ENCODE measurements at places on chromosomes 2 and 18.

DNA sequence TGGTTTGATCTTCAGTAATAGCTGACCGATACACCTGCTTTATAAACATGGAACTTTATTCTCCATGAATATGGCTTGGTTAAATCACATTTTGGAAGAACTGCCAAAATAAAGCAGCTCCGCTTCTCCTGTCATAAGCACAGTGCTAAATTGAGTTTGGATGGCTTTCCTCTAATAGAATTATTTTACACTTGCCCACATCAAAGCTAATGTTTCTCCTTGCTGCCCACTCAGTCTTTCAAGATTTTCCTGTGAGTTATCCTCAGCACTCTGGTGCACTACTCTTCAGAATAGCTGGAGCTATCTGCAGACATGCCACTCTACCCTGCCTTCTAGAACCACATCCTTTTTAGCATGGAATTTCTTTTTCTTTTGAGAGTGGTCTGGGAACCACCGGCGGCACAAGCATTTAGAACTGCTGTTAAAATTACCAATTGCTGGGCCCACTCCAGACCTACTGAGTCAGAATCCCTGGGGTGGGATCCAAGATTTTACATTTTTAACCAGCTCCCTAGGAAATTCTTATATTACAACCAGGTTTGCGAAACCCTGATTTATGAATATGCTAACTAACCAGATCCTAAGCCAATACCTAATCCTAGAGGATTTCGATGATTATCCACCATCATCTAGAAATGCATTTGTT lies 283.3 kb downstream of the AFF3 start:
- DNase-seq = peak; percentile 77

DNA sequence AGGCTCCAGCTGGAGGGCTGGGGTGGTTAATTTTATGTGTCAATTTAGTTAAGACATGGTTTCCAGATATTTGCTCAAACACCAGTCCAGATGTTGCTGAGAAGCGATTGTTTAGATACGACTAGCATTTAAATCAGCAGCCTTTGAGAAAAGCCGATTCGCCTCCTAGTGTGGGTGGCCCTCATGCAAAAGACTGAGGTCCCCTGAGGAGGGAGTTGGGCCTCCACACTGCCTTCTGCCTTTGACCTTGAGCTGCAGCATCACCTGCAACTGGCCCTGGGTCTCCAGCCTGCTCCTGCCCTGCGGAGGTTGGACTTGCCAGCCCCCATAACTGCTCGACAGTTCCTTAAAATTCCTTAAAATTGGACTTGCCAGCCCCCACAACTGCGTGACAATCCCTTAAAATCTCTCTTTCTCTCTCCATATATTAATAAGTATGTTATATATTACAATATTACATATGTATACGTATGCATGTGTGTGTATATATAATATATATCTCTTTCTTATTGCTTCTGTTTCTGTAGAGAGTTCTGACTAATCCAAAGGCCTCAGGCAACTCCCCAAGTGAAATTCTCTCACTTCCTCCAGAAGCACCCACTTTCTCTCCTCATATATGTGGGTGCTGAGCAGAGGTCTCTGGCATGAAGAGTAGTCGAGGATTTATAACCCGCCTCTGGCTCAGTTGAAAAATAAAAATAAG lies 14.4 kb downstream of the FBLN7 start:
- DNase-seq = no peak

- no peak for DNase-seq
Measured at GRCh38 chr2:25756536-25756935, 83.2 kb upstream of the DTNB start.

DNA sequence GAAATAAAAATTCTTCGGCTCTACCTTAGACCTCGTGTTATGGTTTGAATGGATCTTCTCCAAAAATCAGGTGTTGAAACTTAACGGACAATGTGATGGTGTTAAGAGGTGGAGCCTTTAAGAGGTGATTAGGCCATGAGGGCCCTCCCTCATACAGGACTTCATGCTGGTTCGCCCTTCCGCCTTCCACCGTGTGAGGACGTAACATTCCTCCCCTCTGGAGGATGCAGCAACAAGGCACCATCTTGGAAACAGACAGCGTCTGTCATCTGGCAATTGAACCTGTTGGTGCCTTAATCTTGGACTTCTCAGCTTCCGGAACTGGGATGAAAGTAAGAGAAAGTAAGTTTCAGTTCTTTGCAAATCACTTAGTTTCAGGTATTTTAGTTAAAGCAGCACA lies 126.3 kb upstream of the SPRED2 start:
- DNase-seq = no peak

GRCh38 chr2:219541611-219542180 lies 1.9 kb downstream of the CHPF start:
- peak; percentile 52 for DNase-seq

DNA sequence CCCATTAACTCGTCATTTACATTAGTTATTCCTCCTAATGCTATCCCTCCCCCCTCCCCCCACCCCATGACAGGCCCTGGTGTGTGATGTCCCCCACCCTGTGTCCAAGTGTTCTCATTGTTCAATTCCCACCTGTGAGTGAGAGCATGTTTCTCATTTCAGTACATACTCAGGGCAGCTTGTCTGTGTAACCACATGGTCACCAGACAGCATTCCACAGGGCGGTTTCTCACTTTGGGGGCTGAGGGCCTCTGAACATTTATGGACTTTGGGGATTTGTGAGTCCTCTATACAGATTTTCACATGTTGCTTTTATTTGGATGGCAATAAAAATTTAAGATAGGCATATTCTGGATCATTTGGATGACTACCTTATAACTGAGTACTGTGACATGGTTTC lies 84.0 kb downstream of the LYPD6B start:
- DNase-seq = no peak

- no peak for DNase-seq
Measured at GRCh38 chr2:233399306-233400225, 45.3 kb downstream of the DGKD start.

GRCh38 chr2:18282026-18282425 lies 278.4 kb downstream of the RDH14 start:
- DNase-seq = no peak

DNA sequence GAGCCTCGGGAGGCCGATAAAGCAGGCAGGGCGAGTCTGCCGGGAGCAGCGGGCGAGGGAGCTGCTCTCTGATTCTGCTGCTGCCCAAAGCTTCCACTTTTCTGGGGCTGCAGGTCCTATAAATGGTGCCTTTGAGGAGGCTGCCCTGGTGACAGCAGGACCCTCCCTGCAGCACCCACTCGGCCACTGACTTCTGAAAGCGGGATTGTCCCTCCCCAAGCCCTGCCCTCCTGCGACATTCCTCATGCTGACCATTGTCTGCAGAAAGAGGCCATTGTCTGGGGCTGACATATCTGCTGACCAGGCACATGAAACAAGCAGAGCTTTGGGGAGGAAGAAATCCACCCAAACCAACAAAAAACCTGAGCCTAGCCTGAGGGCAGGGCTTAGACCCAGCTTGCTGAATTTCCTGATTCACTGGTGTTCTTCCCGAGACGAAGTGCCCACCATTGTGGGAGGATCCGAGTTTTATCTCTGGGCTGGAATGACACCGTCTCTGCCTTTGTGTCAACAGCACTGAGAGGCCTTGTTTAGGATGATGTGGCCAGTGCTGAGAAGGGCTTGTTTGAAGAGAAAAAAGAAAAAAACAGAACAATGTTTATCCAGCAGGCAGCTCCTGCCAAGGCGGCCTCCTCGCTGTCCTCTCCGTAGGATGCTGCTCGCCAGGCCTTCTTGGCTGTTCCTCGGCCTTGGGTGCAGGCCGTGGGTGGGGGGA lies 129.7 kb downstream of the MYCN start:
- no peak for DNase-seq

DNA sequence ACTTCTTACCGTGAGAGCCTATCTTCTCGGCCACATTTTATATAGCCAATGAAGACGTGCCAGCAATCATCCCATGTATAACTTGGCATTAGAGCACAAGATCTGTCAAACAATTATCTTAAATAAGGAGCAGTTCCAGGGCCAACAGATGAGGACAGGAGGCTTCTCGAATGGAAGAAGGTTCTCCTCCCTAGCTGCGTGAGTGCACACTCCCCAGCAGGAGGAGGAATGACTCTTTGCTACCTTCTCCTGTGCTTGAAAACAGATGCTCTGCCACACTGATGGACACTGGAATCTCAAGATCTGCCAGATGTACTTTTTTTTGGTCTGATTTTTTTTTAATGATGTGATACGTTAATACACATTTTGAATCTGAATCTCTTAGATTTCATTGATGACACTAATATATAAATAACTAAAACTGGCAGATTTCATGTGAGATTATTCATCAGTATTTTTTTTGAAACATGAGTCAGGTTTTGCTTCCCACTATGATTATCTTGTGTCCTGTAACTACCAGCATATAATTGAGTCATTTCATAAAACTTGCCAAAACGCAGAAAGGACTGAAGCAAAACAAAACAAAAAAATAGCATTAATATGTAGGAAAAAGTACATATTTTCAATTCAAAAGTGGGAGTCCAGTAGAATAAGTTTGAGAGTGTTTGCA lies 626 bp upstream of the VIT start:
- peak; percentile 69 for DNase-seq

DNA sequence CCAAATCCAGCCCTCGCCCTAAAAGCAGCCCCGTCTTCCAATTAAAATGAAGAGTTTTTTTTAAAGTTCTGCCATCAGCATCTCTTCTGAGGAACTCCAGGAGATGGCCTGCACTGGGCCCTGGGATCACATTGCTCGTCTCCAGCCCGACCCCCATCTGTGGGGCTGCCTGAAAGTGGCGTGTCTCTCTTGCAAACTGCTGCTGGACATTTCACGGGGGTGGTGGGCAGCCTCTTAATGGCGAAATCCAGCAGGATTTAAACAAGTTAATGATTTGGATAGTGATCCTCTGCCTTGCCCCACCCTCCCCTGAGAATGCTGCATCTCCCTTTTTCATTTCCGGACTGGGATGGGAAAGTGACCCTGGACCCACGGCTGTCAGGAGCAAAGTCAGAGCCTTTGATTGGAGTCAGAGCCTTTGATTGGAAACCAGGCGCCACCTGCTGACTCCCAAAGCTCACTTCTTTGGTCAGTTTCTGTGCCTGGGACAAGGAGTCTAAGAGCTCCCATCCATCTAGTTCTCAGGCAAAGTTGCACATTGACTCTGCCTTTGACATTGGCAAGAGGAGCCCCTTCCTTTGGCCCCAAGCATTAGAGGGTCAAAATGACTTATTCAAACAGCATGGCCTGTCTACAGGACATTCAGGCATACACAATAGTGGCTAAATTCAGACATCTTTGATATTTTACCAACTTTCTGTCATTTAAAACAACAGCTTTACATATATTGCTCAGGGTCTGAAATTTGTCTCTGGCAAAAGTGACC lies 155.2 kb downstream of the SH3BP4 start:
- DNase-seq = peak; percentile 81

DNA sequence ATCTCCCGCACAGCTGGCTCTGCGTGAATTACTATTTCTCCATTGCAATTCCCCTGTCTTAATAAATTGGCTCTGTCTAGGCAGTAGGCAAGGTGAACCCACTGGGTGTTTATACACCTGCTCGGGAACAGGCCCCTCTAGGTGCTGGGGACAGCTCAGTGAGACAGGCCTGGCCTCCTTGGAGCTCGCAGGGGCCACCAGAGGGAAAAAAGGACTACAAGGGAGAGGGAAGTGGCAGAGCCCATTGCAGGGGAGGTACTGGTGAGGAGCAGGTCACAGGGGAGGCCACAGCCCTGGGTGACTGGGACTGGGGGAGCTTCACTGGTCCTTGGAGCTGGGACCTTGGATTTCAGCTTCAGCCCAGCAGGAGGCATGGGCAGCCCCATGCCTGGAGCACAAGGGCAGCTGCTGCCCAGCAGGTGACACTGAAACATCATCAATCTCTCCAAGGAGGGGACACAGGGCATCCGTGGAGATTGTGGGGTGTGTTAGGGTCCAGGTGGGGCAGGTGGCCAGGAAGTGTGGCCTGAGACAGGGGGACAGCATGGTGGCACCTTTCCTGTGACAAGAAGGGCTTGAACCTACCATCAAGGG lies 31.2 kb downstream of the NGEF start:
- no peak for DNase-seq

DNA sequence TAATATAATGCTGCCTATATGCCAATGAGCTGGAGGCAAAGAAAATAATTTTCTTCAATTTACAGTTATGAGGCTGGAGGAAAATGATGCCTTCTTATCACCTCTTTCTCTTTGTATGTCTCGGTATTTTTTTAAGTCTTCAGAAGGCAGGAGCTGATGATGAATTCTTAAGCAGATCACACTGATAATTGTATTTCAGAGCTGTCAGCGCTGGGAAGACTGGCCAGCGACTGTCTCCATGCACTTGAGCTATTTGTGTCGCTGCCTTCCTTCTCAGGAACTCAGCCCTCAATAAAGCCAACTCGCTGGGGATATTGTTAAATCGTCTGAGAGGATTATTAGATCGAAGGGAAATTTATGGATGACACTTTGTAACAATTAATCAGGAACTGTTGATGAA lies 40.3 kb downstream of the PTGR3 start:
- DNase-seq = no peak

DNA sequence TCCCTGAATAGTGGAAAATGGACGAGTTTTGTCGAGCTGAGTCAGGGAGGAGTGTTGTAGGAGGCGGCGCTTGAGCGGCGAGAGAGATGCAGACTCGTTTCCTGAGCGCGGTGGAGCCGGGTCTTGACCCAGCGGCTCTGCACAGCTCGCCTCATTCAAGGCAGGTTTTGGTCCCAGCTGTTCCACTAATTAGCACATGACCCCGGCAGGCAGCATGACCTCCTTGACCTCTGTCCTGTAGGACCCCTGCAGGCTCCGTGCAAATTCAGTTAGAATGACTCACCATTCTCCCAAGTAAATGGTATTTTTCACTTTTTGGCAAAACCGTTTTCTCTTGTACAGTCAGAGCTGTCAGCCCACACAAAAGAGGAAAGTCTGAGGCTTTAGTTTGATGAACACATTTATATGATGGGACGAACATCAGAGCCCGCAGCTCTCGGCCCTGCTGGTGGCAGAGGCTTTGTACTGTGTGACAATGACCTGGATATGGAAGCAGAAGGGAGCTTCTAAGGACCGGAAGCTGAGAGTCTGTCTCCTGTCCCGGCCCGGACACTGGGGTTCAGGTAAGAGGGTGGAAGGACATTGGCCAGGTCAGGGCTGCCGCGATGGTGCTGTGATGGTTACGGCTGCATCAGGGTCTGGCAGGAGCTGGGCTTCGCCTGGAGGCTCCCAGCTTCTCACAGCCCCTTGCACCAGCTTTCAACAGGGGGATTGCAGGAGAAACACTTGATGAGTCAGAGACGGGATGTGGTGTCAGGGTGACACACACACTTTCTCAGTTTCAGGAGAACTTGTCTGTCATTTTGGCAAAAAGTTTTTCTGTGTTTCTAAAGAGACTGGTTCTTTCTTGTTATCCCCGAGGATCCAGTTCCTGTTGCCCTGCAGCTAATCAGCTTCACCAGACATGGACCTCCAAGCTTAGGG lies 29.9 kb upstream of the ALKAL2 start:
- peak; percentile 12 for DNase-seq

GRCh38 chr2:36059691-36060090 lies 295.9 kb upstream of the CRIM1 start:
- DNase-seq = no peak
